Dermis blood vessel endothelial cell (primary cell): ENCODE measurements at places on chromosomes 5 and 9.

DNA sequence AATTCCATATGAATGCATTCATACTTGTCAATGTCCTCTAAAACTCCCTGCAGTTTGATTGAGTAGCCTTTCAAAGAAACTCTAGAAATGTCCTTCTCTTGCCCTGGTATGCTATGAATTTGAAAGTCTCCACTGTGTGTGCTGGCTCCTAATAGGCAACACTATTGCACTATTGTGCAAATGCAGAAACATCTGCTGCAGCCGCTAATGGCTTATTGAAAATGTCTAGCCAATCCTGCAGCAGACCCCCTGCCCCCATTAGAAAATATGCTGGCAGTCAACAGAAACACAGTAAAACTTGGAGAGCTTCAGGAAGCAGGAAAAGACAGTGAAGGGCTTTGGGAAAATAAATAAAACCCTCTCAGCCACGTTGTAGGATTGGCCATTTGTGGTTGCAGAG, 87.3 kb upstream of the GRAMD2B start:
- no peak for DNase-seq

- DNase-seq, result no peak
Observed at GRCh38 chr9:91934654-91935053, 15.4 kb downstream of the ROR2 start.

DNA sequence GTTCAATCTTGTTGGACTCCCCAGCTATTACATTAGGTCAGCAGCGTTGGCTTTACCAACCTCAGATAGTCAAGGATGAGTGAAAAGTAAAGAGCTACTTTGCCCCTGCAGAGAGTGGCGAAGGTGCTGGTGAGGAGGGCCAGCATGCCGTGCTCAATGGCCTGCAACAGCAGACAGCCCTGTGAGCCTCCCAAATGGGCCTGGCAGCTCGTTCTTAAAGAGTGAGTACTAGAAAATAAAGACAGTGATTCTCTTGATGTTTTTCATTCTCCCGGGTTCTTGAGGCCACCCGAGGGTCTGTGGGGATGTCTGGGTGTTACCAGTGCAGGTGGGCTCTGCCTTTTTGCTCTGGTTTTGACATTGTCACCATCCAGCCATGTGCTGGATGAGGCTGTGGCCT, 16.2 kb downstream of the GADD45G start:
- DNase-seq, result no peak

DNA sequence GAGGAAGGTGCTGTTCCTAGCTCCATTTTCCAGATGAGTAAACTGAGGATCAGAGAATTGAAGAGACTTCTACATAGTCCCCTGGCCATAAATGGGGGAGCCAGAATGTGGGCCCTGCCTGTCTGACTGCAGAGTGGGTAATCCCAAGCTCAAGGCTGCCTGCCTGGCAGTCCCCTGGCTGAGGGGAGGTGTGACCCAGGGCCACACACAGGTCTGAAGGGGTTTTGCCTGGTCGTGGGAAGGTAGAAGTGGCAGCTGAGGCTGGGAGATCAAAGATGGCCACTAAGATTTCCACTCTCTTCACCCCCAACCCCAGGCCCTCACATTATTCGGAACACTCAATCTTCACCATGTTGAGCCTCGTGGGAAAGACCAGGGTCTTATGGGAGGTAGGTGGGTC, 176.3 kb downstream of the MACROH2A1 start:
- no peak for DNase-seq
